ENCODE measurements at places on chromosomes 11 and 22.
A peak's percentile ranks its signal among the peaks of the same experiment; 100 is the strongest.

DNA sequence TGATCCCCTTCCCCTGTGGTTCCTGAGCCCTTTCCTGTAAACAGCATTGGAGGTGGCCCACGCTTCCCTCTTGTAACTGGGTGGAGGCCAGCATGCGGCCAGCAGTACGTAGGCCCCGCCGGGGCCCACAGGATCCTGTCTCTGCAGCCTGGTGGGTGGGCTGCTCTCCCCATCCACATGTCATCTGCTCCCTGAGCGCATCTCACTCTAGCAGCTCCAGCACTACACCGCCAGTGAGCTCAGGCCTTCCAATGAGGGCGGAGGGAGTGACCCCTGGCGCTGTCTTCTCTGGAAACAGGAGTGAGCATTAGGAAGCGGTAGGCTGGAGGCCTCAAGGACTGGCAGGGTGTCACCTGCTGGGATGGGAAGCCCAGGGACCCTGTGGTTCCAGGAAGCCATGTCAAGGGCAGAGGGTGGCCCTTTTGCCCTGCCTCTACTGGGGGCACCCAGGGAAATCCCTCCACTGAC lies 363.9 kb downstream of the TBC1D22A start:
- DNase-seq, result no peak

- DNase-seq, result no peak
Observed at GRCh38 chr11:82980292-82980691, 78.8 kb downstream of the DDIAS start.

DNA sequence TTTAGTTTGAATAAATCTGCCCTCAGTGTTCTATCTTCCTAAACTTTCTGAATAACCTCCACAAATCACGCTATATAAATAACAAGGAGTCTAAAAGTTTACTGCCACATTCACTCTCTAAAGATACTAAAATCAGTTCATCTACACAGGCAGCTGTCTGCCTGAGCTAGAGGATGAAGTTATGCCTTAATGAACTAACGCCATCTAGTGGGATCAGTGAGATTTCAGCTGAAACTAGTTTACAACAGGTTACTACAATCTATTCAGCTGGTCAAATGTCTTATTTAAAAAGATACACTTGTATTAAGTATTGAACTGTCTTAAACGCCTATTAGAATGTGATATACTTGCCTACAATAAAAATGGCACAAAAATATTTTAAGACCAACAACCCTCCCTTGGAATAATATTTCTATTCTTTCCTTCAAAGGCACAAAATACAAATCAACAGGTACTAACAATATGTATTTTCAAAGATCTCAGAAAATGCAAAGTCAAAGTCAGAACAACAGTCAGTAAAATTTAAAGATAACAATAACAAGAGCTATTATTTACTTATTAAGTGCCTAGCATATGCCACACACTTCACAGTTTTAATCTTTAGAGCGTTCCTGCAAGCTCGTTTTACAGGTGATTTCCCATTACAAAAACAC lies 84.1 kb downstream of the LARGE2 start:
- no peak for DNase-seq

DNA sequence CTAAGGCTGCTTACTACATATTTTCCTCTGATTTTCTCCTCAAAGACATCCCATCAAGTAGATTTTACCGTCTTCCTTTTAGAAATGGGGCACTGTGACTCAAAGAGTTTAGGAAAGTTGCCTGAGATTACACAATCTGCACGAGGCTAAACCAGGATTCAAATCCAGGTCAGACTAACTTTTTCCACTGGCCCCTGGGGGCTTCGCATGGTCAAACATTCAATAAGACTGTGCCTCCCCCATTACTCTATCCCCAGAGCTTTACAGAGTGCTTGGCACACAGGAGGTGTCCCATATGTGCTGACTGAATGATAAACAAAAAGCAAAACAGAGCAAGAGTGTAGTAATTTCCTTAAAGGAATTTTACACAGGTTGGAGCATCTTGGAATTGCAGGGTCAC lies 118.1 kb upstream of the TEAD1 start:
- DNase-seq, result no peak

GRCh38 chr11:12506404-12506921 lies 129.1 kb downstream of the PARVA start:
- no peak for DNase-seq

DNA sequence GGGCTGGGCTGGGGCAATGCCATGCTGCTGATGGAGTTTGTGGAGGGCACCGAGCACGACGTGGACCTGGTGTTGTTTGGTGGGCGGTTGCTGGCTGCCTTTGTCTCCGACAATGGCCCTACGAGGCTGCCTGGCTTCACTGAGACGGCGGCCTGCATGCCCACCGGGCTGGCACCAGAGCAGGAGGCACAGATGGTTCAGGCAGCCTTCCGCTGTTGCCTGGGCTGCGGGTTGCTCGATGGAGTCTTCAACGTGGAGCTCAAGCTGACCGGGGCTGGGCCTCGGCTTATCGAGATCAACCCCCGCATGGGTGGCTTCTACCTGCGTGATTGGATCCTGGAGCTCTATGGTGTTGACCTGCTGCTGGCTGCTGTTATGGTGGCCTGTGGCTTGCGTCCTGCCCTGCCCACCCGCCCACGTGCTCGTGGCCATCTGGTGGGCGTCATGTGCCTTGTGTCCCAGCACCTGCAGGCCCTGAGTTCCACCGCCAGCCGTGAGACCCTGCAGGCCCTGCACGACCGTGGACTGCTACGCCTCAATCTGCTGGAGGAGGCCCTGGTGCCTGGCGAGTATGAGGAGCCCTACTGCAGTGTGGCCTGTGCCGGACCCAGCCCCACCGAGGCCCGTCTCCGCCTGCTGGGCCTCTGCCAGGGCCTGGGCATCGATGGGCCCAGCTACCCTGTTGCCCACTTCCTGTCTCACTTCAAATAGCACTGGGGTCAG lies 4.2 kb upstream of the RPS6KB2 start:
- no peak for DNase-seq

- DNase-seq, result no peak
Observed at GRCh38 chr11:17985517-17985916, 27.3 kb downstream of the SERGEF start.

DNA sequence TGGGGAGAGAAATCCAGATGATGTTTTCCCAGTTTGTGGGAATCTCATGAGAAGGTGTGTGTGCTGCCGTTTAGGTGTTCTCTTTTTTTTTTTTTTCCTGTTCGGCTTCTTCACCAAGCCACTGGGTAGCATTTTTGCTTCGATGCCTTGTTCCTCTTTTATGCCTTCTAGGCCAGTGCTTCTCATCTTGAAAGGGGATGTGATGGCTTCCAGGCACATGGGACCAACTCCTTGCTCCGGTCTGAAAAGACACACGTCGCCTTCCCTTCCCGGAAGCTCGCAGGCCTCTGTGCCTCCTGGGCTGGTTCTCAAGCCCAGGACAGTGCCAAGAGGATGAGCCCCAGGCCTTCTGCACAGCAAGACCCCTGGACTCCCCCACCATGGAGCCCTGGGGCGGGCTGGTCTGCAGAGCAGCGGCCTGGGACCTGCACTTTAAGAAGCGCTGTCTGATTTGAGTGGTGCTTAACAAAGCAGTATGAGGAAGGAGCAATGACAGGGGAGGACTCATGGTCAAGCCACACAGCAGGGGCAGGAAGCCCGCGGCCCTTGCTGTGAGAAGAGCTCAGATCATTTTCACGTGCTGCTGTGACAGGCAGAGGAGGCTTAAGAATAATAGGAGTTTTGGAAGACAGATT lies 158.8 kb downstream of the MPPED1 start:
- DNase-seq, result no peak

DNA sequence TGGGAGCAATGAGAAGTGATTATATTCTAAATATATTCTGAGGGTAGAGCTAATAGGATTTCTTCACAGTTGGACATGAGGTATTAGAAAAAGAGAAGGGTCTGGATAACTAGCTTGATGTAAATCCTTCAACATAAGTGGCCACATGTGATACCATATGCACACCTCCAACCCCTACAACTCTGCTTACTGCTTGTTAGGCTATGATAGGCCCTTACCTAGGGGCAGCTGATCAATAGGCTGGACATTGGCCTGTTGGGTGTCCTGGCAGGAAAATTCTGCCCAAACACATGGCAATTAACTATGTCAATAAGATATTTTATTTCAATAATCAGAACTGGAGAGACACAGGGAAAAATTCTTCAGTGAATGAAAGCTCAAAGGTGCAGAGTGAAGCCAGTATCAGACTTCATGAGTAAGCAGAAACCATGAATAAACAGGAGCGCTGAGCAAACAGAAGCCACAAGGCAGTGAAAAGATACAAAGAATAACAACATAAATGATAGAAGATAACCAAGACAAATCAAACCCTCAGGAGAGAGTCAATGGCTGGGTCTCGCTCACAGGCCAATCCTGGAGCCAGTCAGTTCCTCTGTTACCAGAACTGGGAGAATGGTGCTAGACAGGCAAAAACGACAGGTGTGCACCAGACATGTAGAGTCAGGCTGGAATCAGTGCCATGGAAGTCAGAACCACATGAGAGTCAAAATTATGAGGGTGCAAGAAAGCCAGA lies 46.3 kb upstream of the PSMA1 start:
- DNase-seq, result no peak

- no peak for DNase-seq
Observed at GRCh38 chr11:25988178-25988577, 343.8 kb upstream of the ANO3 start.

GRCh38 chr22:39985383-39986035 lies 9.2 kb upstream of the FAM83F start:
- DNase-seq, result no peak

GRCh38 chr11:79019975-79020374 lies 420.9 kb downstream of the TENM4 start:
- DNase-seq, result no peak

DNA sequence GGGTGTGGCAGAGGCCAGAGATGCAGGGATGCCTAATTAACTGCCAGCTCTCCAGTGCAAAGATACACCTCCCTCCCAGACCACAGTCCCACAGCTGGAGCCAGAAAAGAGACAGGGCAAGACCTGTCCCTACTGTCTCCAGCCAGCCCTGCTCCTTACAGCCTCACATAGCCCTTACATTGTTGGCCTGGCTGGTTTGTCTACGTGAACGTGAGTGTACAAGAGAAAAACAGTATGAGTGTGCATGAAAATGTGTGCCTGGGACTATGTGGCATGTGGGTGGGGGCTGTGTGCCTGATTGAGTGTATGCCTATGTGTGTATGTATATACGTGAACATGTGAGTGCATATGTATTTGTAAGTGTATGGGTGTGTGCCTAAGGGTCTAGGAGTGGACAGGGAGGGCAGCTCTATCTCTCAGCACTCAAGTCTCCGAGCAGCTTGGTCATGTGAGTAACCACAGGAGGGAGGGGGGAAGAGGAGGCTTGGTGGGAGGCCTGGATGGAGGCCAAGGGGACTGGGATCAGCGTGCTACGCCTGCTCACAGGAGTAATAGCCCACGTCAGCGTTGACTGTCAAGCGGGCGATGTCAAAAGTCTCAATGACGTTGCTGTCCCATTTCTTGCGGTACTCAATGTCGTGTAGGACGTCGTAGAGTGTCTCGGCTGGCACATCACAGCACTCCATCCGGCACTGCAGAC lies 6.6 kb upstream of the ARAP1 start:
- DNase-seq, result no peak

DNA sequence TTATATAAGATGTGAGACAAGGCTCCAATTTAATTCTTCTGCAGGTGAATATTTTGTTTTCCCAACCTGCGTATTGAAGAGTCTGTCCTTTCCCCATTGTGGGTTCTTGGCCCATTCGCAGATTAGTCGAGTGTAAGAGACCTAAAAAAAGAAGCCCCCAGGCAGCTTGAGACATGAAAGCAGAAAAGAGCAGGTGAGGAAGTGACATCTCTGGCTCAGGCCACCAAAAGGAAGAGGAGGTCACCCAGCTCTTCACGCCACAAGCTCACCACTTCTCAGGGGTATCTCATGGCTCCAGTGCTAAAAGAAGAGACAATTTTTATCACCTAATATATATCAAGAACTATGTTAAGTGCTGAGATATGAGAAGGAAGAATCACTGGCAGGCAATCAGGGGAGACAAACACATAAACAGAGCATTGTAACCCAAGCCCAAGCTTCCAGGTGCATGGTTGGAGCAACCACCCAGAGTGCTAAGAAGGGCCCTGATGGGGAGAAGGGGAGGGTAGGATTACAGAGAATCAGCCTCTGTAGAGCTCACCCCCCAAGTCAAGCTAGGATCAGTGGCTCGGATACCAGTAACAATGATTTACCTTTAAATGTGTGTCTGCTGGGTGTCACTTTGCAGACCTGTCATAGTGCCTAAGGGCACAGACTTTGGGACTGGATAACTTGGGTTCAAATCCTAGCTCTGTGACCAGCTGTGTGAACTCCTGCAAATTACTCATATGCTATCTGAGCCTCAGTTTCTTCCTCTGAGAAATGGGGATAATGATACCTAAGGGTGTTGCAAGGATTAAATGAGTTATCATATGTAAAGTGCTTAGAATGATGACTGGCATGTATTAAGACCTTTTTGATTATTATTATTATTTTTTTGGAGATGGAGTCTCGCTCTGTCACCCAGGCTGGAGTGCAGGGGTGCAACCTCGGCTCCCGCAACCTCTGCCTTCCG lies 39.2 kb downstream of the MCHR1 start:
- DNase-seq, result no peak

GRCh38 chr22:43078522-43078921 lies 10.7 kb downstream of the TTLL1 start:
- DNase-seq, result no peak

- DNase-seq, result no peak
Observed at GRCh38 chr11:54985731-54986130, 276.2 kb upstream of the TRIM48 start.

DNA sequence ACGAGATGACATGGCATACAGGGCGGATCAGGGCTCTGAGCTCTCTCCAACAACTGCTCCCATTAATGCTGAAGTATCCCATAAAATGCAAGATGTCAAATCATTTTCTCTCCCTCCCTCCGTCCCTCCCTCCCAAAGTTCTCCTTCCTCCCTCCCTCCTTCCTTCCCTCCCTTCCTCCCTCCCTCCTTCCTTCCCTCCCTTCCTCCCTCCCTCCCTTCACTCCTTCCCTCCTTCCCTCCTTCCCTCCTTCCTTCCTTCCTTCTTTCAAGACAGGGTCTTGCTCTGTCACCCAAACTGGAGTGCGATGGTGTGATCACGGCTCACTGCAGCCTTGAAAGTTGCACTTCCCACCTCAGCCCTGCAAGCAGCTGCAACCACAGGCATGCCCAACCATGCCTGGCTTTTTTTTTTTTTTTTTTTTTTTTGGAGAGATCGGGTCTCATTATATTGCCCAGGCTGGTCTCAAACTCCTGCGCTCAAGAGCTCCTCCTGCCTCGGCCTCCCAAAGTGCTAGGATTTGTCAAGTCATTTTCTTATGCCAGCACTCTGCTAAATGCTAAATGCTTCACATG lies 38.2 kb downstream of the TXN2 start:
- DNase-seq, result no peak

DNA sequence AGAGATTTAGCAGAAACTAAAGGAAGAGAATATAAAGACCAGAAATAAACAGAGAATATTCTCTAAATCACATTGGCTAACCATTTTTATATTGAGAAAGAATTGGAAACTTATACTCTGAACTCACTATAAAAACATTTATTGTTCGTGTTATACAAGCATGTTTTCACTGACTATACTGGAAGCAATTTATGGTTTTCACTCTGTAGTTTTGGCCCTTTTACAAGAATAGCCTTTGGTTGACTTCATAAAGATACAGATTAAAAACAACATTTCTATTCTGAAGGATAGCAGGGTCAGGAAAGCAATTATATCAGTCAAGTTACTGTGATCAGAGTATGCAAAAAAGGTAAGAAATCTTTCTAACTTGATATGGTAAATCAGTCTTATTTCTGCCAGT lies 965.7 kb upstream of the FAT3 start:
- no peak for DNase-seq

GRCh38 chr11:67640021-67640757 lies 626 bp upstream of the TBX10 start:
- peak; percentile 29 for DNase-seq
